Type B pancreatic cell (in vitro differentiated cells): ENCODE measurements at places on chromosomes 13 and 19. TPM values are rescaled to one million over a fixed set of nuclear protein-coding genes. Genes with fewer than 3 reads are reported as not detected.
A peak's percentile ranks its signal among the peaks of the same experiment; 100 is the strongest.

RETN gene
- total RNA-seq: not detected in 2 replicates

DNA sequence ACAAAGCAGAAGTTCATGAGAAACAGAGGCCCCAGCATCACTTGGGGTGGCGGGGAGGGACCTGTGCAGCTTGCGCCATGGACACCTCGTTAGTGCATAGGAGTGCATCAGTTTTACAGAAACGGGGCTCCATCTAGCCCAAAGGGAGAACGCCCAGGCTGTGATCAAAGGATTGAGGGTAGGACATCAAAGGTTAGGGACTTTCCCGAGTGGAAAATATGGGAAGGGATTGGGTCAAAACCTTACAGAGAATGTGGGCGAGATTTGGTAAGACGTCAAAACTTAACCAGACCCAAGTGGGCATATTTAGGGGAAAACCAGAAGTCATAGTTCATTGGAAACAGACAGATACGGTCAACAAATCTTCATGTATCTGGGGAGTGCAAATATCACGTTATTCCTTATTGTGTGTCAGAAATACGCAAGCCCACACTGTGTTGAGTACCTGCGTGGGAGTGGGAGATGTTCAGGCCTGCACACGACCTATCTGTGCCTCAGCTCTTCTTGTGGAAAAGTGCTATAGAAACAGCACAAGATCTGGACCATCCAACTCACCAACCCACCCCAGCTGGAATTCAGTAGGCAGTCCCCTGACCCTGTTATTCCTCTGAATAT, 9.4 kb upstream of the GRAMD1A start:
- no peak overlapping the region for H3K27ac ChIP-seq
- no peak overlapping the region for H3K4me3 ChIP-seq
- DNase-seq: no peak
- H3K27me3 ChIP-seq: peaks cover 9% of the 10 kb centered on the region
- no peaks in the 10 kb centered on the region for H3K4me1 ChIP-seq

DNA sequence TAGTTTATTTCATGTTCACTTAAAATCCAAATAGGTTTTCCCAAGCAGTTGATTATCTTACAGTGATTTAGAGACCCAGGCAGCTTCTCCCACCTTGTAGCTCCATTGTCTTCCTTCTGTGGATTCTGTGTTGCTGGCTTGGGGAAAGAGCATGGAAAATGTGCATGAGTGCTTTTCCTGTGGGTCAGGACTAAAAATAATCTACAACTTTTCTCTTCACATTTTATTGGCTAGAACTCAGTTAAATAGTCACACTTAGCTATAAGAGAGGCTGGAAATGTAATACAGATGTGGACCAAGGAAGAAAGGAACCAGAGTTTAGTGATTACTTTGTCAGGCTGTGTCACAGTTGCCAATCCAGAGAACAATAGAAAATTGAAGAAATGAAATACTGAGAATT, 198.8 kb downstream of the NBEA start:
- no peak overlapping the region for H3K27ac ChIP-seq
- DNase-seq: no peak

KBTBD7 gene
- total RNA-seq: 12.8 and 13.8 TPM in 2 replicates

GRCh38 chr19:40612831-40613689, 11.9 kb downstream of the LTBP4 start:
- peaks cover 43% of the 10 kb centered on the region for H3K27me3 ChIP-seq
- peaks cover 16% of the 10 kb centered on the region for H3K4me1 ChIP-seq
- H3K4me3 ChIP-seq: peak overlapping the region; percentile 91
- peak overlapping the region; percentile 74 for H3K27ac ChIP-seq
- peaks cover 13% of the 10 kb centered on the region for H3K36me3 ChIP-seq

STOML3 gene
- total RNA-seq: 0.56 TPM in 1 of 2 replicates, not detected in the other

DNA sequence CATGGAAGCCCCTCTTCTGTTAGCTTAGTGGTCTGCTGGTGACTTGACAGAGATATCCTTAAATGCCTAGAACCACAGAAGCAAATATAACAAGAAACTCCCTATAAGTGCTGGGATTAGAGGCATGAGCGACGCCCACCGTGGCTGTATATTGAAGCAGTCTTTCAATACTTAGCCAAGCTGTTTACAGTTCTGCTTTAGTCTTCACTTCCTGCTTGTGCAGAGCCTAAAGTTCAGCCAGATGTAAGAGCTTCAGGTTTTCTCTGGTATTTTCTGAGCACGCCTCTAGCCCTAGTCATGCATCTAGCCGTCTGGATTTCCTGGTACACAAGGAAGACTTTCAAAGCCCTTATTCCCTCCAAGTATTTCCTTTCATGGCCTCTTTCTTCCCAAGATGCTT, 28.5 kb downstream of the TRPM4 start:
- no peaks in the 10 kb centered on the region for H3K27me3 ChIP-seq
- no peak overlapping the region for H3K4me3 ChIP-seq
- peaks cover 27% of the 10 kb centered on the region for H3K36me3 ChIP-seq
- no peak for DNase-seq
- no peaks in the 10 kb centered on the region for H3K4me1 ChIP-seq
